Astrocyte of the hippocampus (primary cell): ENCODE measurements at places on chromosomes 2 and 18.

- no peak for DNase-seq
Measured at GRCh38 chr2:179936141-179936540, 71.0 kb downstream of the CWC22 start.

DNA sequence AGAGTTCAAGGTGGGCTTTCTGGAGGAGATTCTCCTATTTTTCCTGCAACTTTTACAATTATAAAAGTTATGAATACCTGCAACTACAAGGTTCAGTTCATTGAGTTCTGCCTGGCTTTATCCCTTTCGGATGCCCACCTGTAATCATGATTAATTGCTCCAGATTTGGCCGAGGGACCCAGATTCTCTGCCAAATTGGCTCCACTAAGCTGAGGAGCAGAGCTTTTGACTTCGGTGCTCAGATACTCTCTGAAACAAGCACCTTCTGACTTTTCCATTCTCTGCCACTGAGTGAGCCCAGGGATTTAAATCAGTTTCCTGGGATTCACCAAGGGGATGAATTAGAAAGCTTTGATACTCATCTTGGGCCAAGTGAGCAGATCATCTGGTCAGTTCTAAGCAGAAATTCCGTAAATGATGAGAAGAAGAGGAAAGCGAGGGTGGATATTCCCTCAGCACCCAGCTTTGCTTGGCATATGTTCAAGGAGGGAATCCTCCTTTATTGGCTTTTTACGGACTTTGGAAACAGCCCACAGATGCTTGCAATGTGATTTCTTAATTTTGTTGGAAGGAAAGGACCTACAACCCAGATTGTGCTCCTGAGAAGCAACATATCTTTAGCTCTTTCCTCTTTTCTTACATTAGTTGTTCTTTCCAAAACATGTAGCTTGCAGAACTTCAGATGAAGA lies 179.2 kb downstream of the SETBP1 start:
- DNase-seq, result no peak

DNA sequence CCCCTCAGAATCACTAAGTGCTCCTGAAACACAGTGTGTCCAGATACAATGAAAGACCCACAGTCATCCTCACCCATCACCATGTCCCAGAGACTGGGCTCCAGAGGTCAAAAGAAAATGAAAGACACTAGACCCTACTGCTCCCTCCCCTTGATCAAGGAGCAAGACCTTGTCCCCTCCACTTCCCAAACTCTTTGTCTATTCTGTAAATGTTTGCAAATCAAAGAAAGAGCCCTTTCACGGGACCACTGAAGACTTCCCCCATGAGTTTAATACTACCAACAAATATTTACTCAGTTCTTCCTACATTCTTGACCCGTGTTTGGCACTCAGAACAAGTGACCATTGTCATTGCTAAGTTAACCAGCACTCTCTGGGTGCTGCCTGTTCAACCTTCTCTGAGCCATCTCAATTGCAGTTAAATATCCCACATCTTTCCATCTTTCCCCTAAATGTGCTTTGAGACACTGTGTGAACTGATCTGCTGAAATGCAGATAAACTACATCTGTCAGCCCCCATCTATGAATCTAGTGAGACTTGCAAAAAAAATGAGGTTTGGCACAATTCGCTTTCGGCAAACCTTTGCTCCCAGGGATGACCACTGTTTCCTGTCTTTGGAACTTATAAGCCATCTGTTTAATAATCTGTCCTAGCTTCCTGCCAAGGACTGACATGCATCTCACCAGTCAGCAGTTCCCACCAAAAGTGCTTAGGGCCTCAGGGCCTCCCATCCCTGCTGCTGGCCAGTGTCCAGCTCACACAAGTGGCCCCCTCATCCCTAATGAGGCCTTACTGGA lies 170.3 kb downstream of the GFPT1 start:
- peak; percentile 11 for DNase-seq

DNA sequence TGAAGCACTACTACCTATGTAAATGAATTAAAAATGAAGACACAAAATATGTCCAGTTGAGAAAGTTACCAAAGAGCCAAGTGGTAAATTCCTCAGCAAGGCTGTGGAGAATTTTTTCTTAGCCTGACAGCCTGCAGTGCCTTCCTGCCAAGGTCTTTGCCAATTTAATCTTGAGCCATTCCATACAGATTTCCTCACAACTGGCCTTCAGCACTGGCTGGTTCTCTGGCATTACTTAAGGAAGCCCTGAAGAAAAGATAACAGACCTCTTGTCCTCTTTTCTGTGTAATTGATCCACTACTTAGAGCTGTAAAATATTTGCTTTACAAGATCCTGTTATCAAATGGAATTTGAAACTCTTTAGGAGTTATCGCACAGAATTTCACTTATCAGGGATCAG lies 334.2 kb upstream of the LRRTM1 start:
- DNase-seq, result no peak

DNA sequence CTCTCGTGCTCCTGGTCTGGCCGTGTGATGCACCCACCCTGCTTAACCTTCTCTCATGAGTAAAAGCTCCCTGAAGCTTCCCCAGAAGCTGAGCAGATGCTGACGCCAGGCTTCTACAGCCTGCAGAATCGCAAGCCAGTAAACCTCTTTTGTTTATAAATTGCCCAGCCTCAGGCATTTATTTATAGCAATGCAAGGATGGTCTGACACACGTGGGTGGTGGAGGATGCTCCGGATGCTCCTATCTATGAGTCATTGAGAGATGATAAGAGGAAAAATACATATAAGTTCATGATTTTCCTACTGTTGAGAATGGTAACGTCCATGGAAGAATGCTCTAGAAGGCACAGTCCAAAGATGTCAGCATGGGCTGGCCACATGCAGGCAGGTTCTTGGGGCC lies 8.6 kb upstream of the ST6GAL2 start:
- DNase-seq, result no peak

DNA sequence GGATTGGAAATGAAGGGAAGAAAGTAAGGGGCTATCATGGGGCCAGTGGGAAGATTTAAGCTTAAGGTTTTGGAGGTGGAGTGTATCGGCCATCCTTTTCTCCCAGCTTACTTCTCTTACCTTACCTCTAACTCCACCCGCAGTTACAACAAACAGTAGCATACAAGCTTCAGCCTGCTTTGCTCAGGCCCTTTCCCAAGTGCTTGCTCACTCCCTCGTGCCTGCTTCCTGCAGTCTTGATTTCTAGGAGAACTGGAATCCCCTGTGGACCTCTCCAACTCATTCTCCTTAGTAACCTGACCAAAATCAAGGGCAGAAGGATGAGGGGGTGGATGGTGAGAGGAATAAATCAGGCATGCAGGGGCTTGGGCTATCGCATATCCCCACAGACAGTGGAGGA lies 5.8 kb upstream of the LYG2 start:
- DNase-seq, result no peak

DNA sequence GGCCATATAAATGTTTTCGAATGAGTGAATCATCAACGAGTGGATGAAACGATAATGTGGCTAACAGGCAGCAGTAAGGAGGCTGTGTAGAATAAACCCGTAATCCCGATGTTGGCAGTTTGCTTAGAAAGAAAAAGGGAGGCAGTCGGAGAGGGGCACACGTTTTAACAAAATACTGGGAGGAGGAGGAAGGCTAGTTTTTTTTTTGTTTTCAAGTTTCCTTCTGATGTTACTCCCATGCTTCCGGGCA lies 476 bp upstream of the MSH2 start:
- DNase-seq, result no peak

GRCh38 chr2:88810017-88810416 lies 118.5 kb downstream of the RPIA start:
- DNase-seq, result no peak

GRCh38 chr2:39871291-39871761 lies 92.3 kb upstream of the THUMPD2 start:
- peak; percentile 58 for DNase-seq

DNA sequence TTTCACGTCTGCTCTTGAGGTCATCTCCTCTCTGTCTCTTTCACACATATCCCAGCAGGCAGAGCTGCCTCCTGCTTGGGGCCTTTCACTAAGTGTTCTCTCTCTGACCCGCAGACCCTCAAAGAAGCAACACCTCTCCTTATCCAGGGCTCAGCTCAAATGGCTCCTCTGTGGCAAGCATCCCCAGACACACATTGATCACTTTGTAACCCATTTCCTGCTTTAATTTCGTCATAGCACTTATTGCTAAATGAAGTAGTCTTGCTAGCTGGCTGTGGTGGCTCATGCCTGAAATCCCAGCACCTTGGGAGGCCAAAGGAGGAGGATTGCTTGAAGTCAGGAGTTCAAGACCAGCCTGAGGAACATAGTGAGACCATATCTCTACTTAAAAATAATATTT lies 41.4 kb downstream of the SGPP2 start:
- DNase-seq, result no peak

DNA sequence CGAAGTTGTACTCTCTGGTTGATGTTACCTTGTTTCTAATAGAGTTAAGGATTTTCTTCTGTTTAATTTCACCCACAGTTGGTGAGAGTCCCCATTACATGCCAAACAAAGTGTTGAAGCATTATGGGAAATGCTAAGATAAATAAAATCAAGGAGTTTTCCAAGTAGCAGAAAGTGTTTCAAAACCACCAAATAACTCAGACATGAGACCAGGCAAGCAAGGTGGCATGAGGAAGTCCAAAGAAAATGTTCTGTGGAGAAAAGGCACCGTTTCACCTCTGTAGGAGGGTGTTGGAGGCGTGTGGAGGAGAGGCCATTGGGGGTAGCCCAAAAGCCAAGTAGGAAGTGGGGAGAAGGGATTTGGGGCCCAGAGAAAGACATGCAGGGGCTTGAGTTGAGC lies 8.7 kb downstream of the CFAP221 start:
- no peak for DNase-seq

GRCh38 chr2:46015671-46016070 lies 281.5 kb upstream of the EPAS1 start:
- no peak for DNase-seq

DNA sequence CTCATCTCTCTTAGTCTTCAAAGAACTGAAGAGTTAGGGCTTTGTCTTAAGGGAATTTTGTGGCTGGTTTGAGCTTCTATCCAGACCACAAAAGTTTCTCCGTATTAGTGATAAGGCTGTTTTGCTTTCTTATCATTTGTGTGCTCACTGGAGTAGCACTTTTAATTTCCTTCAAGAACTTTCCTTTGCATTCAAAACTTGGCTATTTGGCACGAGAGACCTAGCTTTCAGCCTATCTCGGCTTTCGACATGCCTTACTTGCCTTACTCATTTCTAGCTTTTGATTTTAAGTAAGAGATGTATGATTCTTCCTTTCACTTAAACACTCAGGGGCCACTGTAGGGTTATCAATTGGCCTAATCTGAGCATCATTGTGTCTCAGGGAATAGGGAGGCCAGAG lies 29.9 kb downstream of the HDHD2 start:
- peak; percentile 10 for DNase-seq

DNA sequence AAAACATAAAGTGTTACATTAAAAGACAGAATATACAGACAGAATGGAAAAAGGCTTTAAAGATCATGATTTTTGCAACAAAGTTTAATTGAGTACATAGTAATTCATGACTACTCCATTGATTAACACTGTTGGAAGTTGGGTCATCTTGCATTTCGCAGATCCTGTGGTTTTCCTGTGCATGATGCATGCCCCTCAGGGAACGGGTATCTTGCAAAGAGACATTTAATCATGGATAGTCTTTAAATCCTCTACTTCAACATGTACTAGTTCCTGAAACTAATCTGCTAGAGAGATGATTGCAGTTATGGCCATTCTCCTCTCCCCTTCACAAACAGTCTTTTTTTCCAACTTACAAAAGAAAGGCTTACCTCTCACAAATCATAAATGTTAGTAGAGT lies 155.6 kb upstream of the DSEL start:
- DNase-seq, result no peak
